HuH-7.5 (cell line): ENCODE measurements at places on chromosomes 3 and 15.

- DNase-seq: no peak
Observed at GRCh38 chr3:195117978-195118581, 152.9 kb downstream of the XXYLT1 start.

DNA sequence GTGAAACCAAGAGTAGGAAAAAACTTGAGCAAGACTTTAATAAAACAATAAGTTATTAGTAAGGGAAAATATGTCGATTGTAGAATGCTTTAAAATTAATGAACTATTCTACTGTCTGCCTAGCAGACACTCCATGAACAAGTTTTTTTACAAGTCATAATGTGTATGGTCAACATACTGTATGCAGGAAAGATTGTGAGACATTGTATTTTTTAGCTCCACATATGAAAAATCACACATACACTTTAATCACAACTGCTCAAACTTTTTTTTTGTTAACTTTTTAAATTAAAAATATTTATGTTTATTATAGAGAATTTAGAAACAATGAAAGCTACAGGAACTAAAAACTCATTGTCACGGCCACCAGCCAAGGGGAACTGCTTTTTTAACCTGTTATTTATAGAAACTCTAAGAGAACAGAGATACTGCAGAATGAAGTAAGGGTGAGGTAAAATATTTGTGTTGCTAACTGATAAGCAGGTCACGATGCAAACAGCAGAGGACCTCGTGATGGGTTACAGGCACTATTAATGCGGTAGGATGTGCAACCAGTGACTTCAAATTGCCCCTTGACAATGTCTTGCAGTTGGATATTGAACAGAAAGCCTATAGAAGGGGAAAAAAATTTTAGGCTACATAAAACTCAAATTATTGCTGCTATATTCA, 53.0 kb downstream of the THSD4 start:
- peak; percentile 40 for DNase-seq

DNA sequence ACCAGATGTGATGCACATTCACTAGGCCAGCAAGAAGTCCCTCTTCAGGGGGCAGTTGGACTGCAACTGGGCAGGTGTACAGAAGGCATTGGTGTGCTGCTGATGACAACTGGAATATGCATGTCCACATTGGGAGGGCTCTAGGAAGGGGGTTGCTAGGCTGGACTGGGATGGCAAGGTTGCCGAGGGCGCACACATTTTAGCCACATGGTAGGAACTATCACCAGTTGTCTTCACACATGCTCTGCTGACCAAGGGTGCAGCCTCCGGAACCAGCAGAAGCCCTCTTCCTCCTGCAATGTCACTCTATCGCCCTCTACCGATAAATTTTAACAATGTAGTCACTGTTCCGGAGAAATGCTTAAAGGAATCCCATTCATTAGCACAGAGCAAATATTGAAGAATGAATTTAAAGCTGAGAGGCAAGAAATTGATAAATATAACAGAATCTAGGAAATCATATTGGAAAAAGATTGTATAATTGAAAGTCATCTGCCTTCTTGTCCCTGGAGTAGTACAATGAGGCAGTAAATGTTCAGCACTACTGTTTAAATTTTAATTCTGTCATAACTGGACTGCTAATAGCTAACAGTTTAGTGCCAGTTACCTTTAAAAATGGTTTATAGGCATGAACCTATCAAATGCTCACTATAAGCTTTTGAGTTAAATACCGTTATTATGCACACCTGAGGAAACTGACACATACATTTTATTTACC, 22.6 kb upstream of the LYSMD4 start:
- peak; percentile 73 for DNase-seq

- DNase-seq: no peak
Observed at GRCh38 chr3:45978006-45978761, 17.4 kb downstream of the FYCO1 start.

DNA sequence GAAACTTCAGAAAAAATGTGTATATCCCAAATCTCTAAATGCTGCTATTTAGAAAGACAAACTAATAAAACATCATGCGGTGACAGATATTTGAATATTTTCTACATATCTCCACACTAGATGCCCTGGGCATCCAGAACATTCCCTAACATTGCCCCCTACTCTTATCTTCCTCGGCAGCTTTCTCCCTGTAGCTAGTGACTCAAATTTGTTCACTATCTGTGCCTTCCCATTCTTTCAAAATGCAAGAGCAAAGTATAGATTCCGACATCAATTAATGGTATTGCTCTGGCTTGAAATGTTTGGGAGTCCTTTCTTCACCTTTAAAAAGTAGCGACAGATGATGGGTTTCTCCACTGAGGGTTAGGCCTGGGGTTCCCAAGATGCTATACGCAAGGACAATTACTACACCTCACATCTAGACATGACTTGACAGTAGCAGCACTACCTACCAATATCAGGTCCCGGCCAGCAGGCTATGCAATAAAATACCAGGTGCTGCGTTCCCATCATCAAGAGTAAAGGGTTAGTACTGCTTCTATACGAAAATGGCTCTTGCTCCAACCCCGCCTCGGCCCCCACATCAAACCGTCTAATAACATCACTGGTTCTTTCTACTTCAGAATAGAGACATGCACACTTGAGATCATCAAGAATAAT, 631 bp downstream of the UBR1 start:
- no peak for DNase-seq

- DNase-seq: no peak
Observed at GRCh38 chr15:42628761-42629160, 53.4 kb downstream of the STARD9 start.

DNA sequence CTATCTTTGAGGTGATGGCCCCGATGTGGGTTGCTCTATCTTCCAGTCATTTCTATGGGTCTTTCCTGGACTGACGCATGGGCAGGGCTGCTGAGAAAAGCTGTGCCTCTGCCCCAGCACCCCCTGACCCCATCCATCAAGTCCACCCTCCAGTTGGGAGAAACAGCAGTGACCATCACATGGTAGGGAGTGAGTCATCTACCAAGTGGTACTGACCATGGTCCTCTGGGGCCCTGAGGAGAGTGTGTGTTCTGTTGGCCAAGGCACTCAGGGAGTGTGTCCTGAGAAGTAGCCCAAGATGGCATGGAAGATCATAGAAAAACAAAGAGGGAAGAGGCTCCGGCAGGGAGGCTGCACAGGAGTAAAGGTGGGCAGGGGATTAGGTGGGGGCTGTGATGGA, 1.6 kb upstream of the DNAH1 start:
- DNase-seq: no peak

DNA sequence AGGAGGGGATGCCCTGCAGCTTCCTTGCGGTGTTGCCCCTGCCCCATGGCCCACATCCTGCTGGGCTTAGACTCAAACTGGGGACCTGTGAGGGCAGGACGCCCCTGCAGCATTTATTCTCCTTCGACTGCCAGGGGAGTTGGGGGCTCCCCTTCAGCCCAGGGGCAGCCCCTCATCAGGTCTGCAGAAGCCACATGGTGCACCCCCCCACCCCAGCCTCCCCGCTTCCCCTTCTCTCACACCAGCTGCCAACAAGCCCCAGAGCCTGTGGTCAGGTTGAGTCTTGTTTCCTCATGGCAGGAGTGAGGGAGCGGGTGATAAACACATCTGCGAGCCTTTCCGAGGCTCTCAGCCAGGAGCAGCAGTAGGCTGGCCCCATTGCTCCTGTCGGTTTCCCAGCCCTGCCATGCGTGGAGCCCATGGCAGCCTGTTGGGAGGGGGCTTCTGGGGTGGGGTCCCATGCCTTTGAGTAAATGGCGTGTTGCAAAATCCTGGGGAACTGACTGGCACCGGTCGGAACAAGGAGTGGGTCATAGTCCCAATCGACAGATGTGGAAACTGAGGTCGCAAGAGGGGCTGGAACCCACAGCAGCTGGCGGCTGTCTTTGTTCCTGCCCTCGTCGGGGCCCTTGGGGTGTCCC, 27.8 kb downstream of the WNT7A start:
- no peak for DNase-seq
